Upper lobe of left lung (tissue), 6 donors: ENCODE measurements at places on chromosomes 1 and 21. TPM values are rescaled to one million over a fixed set of nuclear protein-coding genes. Genes with fewer than 3 reads are reported as not detected.

HTR6 gene
- total RNA-seq, result not detected

KLF17 gene
- 0.37 TPM for total RNA-seq

PAQR6 gene
- 10.5 TPM for total RNA-seq

RAB25 gene
- total RNA-seq, result 58.7 TPM

KMO gene
- 6.3 TPM for total RNA-seq

MKNK1 gene
- total RNA-seq, result 60.7 TPM

RAP1GAP gene
- 46.3 TPM for total RNA-seq

KRTAP21-2 gene
- total RNA-seq, result not detected

SAMSN1 gene
- 17.7 TPM for total RNA-seq

OR2L13 gene
- not detected for total RNA-seq

GJC2 gene
- 4.7 TPM for total RNA-seq

MAP3K21 gene
- 9.0 TPM for total RNA-seq

GRIK3 gene
- not detected for total RNA-seq

TSPAN1 gene
- total RNA-seq, result 37.7 TPM

KPRP gene
- total RNA-seq, result not detected

LEPROT gene
- total RNA-seq, result 86.5 TPM

UBXN10 gene
- 5.9 TPM for total RNA-seq

KRTAP19-5 gene
- not detected for total RNA-seq

ARHGAP30 gene
- total RNA-seq, result 37.4 TPM

OR6K6 gene
- not detected for total RNA-seq

- H3K27ac ChIP-seq, result no peak overlapping the region
- peaks cover 3% of the 10 kb centered on the region for H3K36me3 ChIP-seq
- no peaks in the 10 kb centered on the region for H3K27me3 ChIP-seq
Observed at GRCh38 chr1:156069490-156070455, 8.8 kb downstream of the RAB25 start.

DNA sequence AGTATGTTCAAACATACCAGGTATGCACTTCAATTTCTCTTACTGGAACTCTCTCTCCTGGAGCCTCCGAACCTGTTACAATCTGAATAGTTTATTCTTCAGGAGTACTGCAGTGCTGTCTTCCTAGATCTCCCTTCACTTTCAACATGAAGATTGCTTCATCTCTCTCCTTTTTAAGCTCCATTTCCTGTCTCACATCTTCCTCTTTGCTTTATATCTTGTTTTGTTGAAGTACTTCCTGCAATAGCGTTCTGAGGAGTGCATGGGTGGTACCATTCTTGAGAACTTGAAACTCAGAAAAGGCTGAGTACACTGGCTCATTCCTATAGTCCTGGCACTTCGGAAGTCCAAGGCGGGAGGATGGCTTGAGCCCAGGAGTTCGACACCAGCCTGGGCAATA, 15.7 kb upstream of the C1orf146 start:
- H3K36me3 ChIP-seq, result no peaks in the 10 kb centered on the region
- H3K4me1 ChIP-seq, result no peaks in the 10 kb centered on the region
- H3K27me3 ChIP-seq, result no peaks in the 10 kb centered on the region
- DNase-seq, result no peak
- H3K4me3 ChIP-seq, result no peak overlapping the region
- H3K27ac ChIP-seq, result no peak overlapping the region

GRCh38 chr1:103447471-103447870, 78.0 kb upstream of the RNPC3 start:
- H3K27ac ChIP-seq, result no peak overlapping the region
- no peak for DNase-seq
- H3K4me3 ChIP-seq, result no peak overlapping the region
- no peaks in the 10 kb centered on the region for H3K36me3 ChIP-seq

- H3K27ac ChIP-seq, result no peak overlapping the region
- no peak for DNase-seq
- H3K27me3 ChIP-seq, result no peaks in the 10 kb centered on the region
- no peak overlapping the region for H3K4me3 ChIP-seq
- H3K4me1 ChIP-seq, result no peaks in the 10 kb centered on the region
- H3K36me3 ChIP-seq, result no peaks in the 10 kb centered on the region
Observed at GRCh38 chr21:21406921-21407320, 408.7 kb downstream of the NCAM2 start.

- H3K4me1 ChIP-seq, result no peaks in the 10 kb centered on the region
- no peak overlapping the region for H3K27ac ChIP-seq
- H3K27me3 ChIP-seq, result no peaks in the 10 kb centered on the region
- H3K36me3 ChIP-seq, result no peaks in the 10 kb centered on the region
- DNase-seq, result no peak
- H3K4me3 ChIP-seq, result no peak overlapping the region
Observed at GRCh38 chr1:63713627-63714481, 60.0 kb upstream of the ROR1 start.

GRCh38 chr21:24590261-24590660, 1017.0 kb downstream of the MRPL39 start:
- no peak for DNase-seq
- no peak overlapping the region for H3K27ac ChIP-seq
- no peaks in the 10 kb centered on the region for H3K27me3 ChIP-seq

- peaks cover 20% of the 10 kb centered on the region for H3K4me1 ChIP-seq
- no peaks in the 10 kb centered on the region for H3K36me3 ChIP-seq
- DNase-seq, result no peak
- no peak overlapping the region for H3K4me3 ChIP-seq
Observed at GRCh38 chr1:156622581-156623297, 3.5 kb downstream of the HAPLN2 start.

DNA sequence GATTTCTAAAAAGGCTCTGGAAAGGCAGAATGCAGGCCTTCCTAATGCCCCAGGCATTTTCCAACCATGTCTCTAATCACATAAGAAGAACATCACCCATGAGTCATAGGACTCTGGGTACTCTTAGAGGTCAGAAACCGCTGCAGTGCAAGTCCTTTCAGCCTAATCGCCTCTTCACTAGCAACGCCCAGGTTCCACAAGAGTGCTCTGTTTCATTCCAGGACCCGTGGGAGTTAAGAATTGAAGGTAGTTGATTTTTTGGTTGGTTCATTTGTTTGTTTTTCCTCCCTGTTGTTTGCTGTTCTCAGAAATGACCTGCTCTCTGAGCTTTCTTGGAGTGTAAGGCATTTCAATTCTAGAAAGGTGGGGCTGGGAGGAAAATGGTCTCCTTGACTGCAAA, 123.2 kb downstream of the NR5A2 start:
- H3K4me3 ChIP-seq, result no peak overlapping the region
- no peaks in the 10 kb centered on the region for H3K27me3 ChIP-seq
- H3K4me1 ChIP-seq, result peaks cover 18% of the 10 kb centered on the region
- peak; percentile 65 for DNase-seq
- no peaks in the 10 kb centered on the region for H3K36me3 ChIP-seq

- H3K4me1 ChIP-seq, result peaks cover 6% of the 10 kb centered on the region
- no peak for DNase-seq
- no peaks in the 10 kb centered on the region for H3K36me3 ChIP-seq
- H3K4me3 ChIP-seq, result no peak overlapping the region
- no peak overlapping the region for H3K27ac ChIP-seq
- H3K27me3 ChIP-seq, result no peaks in the 10 kb centered on the region
Observed at GRCh38 chr1:109170035-109170764, 43.5 kb upstream of the SARS1 start.

GRCh38 chr1:176193663-176194062, 13.4 kb downstream of the COP1 start:
- H3K4me3 ChIP-seq, result no peak overlapping the region
- H3K27ac ChIP-seq, result no peak overlapping the region
- no peak for DNase-seq
- no peaks in the 10 kb centered on the region for H3K4me1 ChIP-seq
- no peaks in the 10 kb centered on the region for H3K36me3 ChIP-seq
- H3K27me3 ChIP-seq, result no peaks in the 10 kb centered on the region

DNA sequence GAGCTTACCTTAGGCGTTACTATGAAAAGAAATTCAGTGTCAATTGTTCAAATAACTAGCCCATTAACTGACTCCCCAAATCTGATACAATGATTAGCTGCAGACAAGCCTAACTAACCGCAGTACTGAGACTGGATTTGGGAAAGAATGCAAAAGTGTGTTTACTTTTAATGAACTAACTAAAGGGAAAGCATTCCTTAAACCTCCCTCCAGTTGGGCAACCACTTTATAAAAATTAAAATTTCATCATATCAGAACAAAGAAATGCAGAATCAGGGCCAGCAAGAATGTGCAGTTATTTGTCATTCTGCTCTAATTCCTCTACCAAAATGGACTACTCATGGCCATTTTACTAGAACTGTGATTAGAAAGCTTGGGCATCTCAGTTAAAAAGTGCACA, 11.7 kb upstream of the NR5A2 start:
- no peak overlapping the region for H3K4me3 ChIP-seq
- H3K36me3 ChIP-seq, result no peaks in the 10 kb centered on the region
- H3K27me3 ChIP-seq, result no peaks in the 10 kb centered on the region
- no peak overlapping the region for H3K27ac ChIP-seq
- H3K4me1 ChIP-seq, result no peaks in the 10 kb centered on the region

- H3K36me3 ChIP-seq, result no peaks in the 10 kb centered on the region
- DNase-seq, result no peak
- H3K27me3 ChIP-seq, result no peaks in the 10 kb centered on the region
Observed at GRCh38 chr1:22761821-22762220, 51.2 kb downstream of the EPHB2 start.

- no peaks in the 10 kb centered on the region for H3K36me3 ChIP-seq
- H3K4me1 ChIP-seq, result peaks cover 21% of the 10 kb centered on the region
- no peak for DNase-seq
Observed at GRCh38 chr1:50665413-50665812, 242.2 kb upstream of the DMRTA2 start.

- no peaks in the 10 kb centered on the region for H3K27me3 ChIP-seq
- no peak for DNase-seq
- no peak overlapping the region for H3K4me3 ChIP-seq
- peaks cover 99% of the 10 kb centered on the region for H3K36me3 ChIP-seq
Observed at GRCh38 chr1:21833392-21833976, 21.4 kb downstream of the LDLRAD2 start.

DNA sequence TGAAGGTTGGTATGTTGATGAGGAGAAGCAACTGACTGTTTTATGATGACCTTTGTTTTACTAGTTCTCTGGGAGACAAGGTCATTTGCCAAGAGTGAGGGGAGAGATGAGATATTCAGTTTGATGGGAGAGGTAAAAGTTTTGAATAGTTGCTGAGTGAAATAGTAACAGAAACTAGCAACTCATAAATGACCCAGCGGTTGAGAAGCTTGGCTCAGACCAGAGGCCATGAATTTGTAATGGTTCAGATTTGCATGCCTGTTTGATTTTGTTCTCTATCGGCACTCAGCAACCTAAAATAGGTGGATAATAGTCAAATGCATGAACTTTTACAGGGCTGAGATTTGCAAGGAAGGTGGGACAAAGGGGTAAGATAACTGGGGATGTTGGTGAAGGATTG, 6.6 kb downstream of the CCDC30 start:
- no peak for DNase-seq
- no peaks in the 10 kb centered on the region for H3K36me3 ChIP-seq
- H3K27ac ChIP-seq, result no peak overlapping the region
- no peaks in the 10 kb centered on the region for H3K27me3 ChIP-seq
- H3K4me1 ChIP-seq, result no peaks in the 10 kb centered on the region

GRCh38 chr21:43591571-43591970, 67.7 kb downstream of the HSF2BP start:
- no peaks in the 10 kb centered on the region for H3K36me3 ChIP-seq
- no peak overlapping the region for H3K27ac ChIP-seq
- peaks cover 2% of the 10 kb centered on the region for H3K4me1 ChIP-seq
- H3K27me3 ChIP-seq, result no peaks in the 10 kb centered on the region
- no peak overlapping the region for H3K4me3 ChIP-seq

- no peaks in the 10 kb centered on the region for H3K27me3 ChIP-seq
- no peaks in the 10 kb centered on the region for H3K36me3 ChIP-seq
- no peak for DNase-seq
- H3K27ac ChIP-seq, result no peak overlapping the region
- H3K4me1 ChIP-seq, result no peaks in the 10 kb centered on the region
Observed at GRCh38 chr1:38746941-38747600, 112.5 kb downstream of the RRAGC start.

DNA sequence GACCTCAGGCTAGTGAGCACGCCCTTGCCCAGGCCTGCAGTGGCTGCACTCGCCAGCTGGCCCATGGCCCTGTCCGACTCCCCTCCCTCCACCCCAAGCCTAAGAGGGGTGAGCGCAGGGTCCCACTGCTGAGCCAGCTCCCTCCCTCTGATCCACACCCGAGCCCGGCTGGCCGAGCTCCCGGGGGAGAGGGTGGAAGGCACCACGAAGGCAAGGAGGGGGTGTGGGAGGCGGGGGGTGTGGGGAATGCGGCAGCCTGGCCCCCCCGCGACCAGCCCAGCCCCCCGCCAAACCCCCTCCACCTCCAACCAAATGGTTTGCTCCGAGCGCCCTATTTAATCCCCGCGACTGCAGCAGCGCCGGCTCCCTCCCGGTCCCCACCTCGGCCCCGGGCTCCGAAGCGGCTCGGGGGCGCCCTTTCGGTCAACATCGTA, at the start of gene CADM3:
Gene CADM3 (plus strand): TSS at position 362 of the 434 bp plus-strand sequence. CDS start 151 bp downstream, outside the sequence.
- DNase-seq, result no peak
- H3K4me3 ChIP-seq, result no peak within 1 kb of the TSS
- H3K27ac ChIP-seq, result no peak within 1 kb of the TSS
- H3K4me1 ChIP-seq, result peaks cover 21% of the 10 kb centered on the region
- peaks cover 25% of the 10 kb centered on the region for H3K27me3 ChIP-seq
- H3K36me3 ChIP-seq, result no peaks in the 10 kb centered on the region

- no peaks in the 10 kb centered on the region for H3K36me3 ChIP-seq
- no peak for DNase-seq
- H3K27ac ChIP-seq, result no peak overlapping the region
- H3K4me3 ChIP-seq, result no peak overlapping the region
Observed at GRCh38 chr1:34276606-34277005, 99.9 kb downstream of the C1orf94 start.

DNA sequence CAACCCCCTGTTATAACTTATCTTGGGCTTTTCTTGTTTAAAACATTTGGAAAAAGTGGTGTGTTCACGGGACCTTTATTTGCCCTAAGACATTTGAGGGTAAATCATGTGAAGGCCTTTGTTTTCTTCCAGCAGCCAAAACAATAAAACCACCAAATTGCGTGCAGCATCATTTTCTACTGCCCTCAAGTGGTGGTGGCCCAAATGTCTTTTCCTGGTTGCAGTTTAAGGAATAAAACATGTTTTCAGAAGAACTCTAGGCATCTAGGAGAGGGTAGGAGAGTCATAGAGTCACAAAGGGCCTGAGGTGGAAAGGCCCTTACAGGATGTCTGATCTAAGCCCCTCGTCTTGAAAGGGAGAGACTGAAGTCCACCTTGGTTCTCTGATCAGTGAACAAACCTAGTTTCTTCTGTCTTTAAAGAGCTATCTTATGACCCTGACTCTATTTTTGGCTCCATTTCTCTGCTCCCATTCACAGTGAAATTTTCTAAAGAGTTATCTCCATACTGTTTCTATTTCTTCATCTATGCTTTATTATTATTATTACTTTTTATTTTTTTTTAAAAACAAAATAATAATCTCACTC, 16.0 kb upstream of the EPS15 start:
- no peaks in the 10 kb centered on the region for H3K27me3 ChIP-seq
- H3K4me1 ChIP-seq, result no peaks in the 10 kb centered on the region
- no peaks in the 10 kb centered on the region for H3K36me3 ChIP-seq
- H3K27ac ChIP-seq, result no peak overlapping the region
- no peak overlapping the region for H3K4me3 ChIP-seq

DNA sequence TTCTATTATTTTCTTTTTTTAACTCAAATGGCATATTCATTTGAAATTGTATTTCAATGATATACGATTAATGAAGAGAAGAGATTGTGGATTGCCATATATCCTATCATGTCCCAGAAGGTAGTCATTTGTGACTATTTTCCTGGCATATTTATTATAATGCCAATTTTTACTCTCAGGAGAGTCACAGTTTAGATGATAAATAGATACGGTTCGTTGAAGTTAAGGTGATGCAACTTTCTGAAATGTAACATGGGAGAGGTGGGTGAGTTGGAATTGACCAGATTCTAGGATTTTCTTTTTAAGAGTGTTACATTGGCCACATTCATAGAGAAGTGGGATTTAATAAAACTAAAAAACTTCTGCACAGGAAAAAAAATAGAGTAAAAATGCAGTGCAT, 1138.5 kb downstream of the NCAM2 start:
- no peak for DNase-seq
- no peak overlapping the region for H3K27ac ChIP-seq
- no peaks in the 10 kb centered on the region for H3K27me3 ChIP-seq
- no peak overlapping the region for H3K4me3 ChIP-seq
- no peaks in the 10 kb centered on the region for H3K36me3 ChIP-seq
